ENCODE measurements at places on chromosomes 6 and 20.

- DNase-seq = no peak
These were observed 56.5 kb upstream of the FUT9 start for GRCh38 chr6:95959261-95959660.

DNA sequence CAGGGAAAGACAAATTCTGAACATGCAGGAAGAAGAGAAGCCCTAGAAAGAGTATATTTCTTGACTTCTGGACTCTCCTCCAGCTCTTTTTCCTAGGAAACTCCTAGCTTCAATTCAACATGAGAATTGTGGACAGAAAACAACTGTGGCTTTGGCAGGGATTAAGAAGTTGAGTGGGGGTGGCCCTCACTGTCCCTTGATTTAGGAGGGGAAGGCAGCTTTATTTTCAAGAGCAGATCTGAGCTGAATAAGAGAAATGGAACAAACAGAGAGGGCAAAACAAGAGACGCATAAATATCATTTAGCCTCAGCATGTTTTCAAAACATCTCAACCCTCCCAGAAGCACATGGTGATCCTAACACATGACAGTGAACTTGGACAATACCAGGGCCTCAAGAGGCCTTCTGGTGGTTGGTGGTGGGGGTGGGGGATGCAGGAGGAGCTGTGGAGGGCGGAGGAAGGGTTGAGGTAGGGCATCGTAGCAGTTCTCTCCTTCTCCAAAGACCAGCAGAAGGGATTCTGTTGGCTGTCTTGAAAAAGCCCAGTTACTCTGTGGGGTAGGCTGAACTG lies 21.1 kb upstream of the TAGAP start:
- DNase-seq = no peak

DNA sequence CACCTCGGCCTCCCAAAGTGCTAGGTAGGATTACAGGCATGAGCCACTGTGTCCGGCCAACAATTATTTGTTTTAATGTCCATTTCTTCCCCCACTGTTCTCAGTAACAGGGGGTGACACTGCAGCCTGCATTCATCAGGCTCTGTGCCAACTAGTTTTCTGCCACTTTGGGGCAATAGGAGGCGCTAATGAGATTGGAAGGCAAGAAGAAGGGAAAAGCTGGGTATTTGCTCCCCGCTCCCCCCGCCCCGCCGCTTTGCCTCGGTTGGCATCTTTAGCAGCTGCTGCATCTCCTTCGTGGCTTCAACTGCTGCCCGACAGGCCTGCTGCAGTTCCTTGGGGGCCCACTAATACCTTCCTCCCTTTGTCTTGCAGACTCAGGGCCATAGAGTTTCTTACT lies 35.0 kb upstream of the MDGA1 start:
- DNase-seq = no peak

DNA sequence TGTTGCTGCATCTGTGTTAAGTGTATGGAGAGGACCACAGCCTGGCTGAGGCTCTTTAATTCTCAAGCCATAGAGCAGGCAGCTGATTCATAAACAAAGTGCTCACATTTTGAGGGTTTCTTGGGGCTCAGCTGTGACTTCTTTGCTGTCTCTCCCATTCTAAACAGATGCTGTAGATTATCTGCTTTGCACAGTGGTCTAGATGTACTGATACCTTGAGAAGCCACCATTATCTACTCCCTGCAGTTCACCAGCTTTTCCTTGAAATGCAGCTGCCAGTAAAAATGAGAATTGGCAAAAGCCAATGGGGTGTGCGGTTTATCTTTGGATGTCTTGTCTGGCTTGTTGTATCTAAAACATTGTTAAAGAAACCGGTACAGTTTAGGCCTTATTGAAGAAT lies 5.2 kb upstream of the CNR1 start:
- no peak for DNase-seq

- DNase-seq = no peak
These were observed 283.2 kb upstream of the HSF2 start for GRCh38 chr6:122116119-122116834.

DNA sequence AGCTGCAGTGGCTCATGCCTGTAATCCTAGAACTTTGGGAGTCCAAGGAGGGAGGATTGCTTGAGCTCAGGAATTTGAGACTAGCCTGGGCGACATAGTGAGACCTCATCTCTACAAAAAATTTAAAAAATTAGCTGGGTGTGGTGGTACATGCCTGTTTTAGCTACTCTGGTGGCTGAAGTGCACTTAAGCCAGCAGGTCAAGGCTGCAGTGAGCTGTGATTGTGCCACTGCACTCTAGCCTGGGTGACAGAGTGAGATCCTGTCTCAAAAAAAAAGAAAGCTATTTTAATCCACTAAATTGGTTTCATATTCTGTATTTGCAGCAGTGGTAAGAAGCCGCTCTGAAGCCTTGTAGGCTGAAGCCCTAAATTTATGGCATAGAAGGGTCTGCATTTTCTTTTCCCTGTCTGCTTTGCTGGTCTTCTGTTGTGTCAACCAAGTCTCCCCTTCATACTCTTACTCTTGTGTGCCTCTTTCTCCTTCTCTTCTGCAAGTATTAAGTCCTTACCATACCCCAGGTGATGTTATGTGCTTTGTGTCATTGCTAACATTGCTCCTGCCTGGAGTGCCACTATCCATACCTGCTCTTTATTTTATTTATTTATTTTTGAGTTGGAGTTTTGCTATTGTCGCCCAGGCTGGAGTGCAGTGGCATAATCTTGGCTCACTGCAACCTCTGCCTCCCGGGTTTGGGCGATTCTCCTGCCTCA lies 70.9 kb downstream of the MYO6 start:
- no peak for DNase-seq

DNA sequence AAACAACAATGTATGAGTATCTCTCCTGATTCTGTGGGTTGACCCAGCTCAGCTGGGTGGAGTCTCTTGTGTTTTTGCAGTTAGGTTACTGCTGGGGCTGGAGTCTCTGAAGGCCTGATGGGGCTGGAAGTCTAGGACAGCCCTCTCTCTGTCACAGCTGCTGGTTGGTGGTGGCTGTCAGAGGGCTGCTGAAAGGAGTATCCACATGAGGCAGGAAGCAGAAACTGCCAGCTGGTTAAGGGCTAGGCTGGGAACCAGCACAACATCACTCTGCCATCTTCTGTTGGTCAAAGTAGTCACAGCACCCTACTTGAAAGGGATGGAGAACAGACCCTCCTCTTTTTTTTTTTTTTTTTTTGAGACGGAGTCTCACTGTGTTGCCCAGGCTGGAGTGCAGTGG lies 10.0 kb upstream of the PACSIN1 start:
- DNase-seq = no peak

DNA sequence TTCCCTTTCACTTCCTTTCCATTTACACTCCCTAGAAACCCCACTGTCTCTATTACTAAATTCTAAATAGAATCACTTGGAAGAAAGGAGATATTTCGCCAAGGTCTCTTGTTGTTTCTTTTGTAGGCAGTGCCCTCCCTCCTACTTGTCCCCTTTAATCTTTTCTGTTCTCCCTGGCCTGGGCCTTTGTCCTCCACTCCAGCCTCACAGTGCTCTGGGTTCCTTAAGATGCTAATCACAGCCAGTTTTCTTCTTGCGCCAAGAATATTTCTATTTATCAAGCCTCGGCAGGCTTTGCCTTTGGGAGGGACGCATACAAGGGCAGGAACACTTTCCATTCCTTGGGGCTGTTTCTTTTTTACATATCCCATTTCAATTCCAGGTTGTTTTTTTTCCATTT lies 520.6 kb upstream of the CHD6 start:
- no peak for DNase-seq

GRCh38 chr6:10569392-10570127 lies 48.4 kb downstream of the GCNT2 start:
- no peak for DNase-seq

- DNase-seq = no peak
These were observed 20.3 kb downstream of the GPX5 start for GRCh38 chr6:28545955-28546354.

- DNase-seq = peak; percentile 75
These were observed 163.4 kb downstream of the MTFR2 start for GRCh38 chr6:136086686-136087085.

GRCh38 chr6:56497240-56497639 lies 145.4 kb downstream of the DST start:
- DNase-seq = no peak

DNA sequence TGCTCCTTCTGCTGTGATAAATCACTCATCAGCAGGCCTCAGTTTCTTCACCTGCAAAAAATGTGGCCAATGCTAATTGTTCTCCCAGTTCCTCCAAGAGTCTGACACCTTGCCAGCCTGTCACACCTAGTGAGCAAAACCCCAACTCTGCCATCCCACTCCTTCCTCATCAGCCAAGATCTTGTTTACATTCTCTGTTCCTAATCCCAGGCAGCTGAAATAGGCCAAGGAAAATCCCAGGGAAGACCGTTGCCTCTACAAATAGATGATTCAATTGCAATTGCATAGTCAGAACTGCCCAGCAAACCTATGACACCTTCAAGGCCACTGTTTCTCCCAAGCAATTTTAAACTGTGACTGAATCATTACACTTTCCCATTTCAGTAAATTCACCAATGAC lies 78.7 kb downstream of the GMDS start:
- peak; percentile 20 for DNase-seq

DNA sequence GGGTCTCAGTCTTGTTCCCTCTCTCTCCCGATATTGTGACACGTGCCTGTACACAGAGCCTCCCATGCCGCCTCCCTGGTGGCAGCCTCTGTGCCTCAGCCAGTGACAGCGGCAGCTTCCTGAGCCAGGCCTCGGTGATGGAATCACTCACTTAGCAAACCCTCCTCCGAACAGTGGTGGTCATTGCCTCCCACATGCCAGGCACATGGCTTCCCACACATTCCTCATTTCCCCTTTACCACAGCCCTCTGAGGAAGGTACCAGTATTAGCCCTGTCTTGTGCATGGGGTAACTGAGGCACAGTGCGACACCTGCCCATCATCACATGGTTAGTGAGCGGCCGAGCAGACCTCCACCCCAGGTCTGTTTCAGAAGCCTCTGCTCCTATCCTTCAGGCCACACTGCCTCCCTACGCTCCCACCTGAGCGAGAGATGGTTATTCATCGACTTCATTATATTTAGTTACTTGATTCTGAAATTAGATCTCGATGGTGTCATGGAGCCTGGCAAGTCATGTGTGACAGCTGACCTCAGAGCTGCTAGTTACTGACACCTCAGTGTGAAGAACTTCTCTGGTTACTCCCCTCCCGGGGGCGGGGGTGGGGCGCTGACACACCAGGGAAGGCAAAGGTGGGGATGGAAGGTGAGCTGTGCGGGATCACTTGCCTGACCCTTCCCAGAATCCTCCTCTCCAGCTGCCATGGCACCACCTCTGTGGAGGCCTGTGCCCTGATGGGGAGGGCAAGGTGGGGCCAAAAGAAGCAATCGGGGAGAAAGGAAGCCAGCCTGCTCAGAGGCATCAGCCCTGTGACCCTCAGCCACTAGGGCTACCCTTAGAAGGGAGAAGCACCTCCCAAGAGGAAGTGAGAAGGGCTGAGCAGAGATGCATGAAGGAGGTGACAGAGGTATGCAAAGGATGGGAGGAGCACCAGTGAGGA lies 17.9 kb downstream of the MDGA1 start:
- DNase-seq = no peak

DNA sequence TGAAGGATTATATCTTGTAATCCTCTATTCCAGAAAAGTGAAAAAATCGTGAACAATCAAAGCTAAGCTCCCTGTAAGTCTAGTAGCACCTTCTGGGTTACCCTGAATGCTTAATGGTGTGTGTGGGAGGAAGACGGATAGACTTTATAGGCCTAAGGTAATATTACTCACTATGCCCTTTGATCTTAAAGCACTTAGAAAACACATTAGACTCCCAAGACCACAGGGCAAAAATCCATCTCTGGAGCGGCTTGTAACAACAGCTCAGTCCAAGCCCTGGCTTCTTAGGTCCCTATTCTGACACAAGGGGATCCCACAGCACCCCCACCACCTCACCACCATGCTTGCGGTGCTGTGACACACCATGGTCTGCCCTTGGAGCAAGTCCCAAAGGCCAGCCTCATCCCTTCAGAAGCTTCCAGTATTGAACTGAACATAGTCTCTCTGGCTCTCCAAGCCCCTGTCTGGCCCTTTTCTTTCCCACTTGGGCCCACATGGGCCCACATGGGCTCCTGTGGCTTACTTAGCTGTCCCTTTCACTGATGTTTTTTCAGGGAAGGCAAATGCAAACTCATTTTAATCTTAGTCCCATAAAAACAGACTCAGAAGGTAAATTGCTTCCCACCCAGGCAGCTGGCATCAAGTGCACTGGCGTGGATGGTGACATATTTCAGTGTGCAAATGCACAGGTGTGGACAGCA lies 28.3 kb downstream of the C6orf132 start:
- DNase-seq = no peak

GRCh38 chr6:51398064-51398705 lies 579.5 kb downstream of the TFAP2B start:
- DNase-seq = no peak

- DNase-seq = peak; percentile 55
These were observed 7.7 kb downstream of the ZNFX1 start for GRCh38 chr20:49270177-49270576.

GRCh38 chr6:154402081-154402780 lies 45.6 kb upstream of the IPCEF1 start:
- no peak for DNase-seq

GRCh38 chr20:56157530-56158203 lies 90.9 kb upstream of the MC3R start:
- no peak for DNase-seq

- no peak for DNase-seq
These were observed 7.1 kb upstream of the TAAR1 start for GRCh38 chr6:132666118-132666517.

DNA sequence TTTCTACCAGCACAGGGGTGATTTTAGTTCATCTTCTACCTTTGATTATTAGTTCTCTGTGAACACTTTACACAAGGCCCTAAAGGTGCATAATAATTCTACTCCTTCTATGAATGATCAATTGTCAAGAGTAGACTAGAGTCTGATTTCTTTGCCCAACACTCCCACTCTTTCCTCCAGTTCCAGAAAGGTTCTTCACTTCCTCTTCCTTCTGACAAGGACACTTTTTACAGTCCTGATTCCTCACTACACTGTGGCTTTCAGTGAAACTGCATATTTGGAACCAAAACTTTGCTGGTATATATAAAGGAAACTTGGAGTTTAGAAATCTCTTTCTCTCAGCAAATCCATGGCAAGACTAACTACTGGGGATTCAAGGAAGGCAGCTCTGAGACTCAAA lies 10.6 kb upstream of the RSPO3 start:
- no peak for DNase-seq

GRCh38 chr20:12570371-12570770 lies 438.4 kb upstream of the SPTLC3 start:
- DNase-seq = no peak

GRCh38 chr6:35967076-35967774 lies 46.3 kb upstream of the SRPK1 start:
- no peak for DNase-seq

DNA sequence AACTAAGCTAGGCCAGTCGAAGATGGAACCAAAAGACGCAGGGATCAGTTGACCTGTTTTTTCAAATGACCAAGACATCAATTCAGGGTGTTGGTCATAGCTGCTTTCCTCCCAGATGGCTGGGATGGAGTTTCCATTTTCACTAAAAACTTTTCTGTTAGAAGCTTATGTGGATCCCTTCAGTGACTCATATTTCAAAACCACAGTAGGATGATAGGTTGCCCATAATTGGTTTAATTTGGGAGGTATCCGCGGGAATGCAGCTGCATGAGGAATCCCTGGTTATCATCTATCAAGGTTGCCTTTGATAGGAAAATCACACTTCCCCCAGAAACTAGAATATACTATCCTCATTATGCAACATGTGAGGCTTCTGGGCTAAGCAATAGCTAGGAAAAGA lies 150.9 kb upstream of the MLIP start:
- DNase-seq = peak; percentile 17
